Activated T-cell treated with anti-CD3 and anti-CD28 coated beads for 24 hours (primary cell): ENCODE measurements at places on chromosomes 16 and 17.

DNA sequence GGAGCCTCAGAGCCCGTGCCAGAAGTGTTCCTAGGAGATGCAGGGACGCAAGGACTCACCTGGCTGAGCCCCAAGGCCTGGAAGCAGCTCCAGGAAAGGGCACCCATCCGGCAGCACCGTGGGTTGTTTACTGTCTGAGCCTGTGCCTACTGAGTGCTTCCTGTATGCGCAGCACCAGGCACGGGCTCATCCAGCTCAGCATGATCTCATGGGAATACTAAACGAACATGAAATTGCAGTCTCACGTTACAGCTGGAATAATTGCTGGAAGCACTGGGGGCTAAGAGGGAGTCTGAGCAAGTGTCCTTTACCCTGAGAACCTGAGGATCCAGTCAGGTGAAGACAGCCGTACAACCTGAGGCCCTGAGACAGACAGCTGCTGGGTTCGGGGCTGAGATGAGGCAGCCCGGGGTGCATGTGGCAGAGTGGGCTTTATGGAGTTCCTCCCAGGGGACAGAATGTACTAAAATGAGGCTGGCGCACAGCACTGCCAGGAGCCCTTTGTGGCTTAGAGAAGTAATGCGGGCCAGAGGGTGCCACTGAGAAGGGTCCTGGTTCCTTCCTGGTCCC is 5.4 kb downstream of the CTRL start:
- DNase-seq, result no peak

- no peak for DNase-seq
Observed at GRCh38 chr16:66881014-66881417, 701 bp downstream of the PDP2 start.

DNA sequence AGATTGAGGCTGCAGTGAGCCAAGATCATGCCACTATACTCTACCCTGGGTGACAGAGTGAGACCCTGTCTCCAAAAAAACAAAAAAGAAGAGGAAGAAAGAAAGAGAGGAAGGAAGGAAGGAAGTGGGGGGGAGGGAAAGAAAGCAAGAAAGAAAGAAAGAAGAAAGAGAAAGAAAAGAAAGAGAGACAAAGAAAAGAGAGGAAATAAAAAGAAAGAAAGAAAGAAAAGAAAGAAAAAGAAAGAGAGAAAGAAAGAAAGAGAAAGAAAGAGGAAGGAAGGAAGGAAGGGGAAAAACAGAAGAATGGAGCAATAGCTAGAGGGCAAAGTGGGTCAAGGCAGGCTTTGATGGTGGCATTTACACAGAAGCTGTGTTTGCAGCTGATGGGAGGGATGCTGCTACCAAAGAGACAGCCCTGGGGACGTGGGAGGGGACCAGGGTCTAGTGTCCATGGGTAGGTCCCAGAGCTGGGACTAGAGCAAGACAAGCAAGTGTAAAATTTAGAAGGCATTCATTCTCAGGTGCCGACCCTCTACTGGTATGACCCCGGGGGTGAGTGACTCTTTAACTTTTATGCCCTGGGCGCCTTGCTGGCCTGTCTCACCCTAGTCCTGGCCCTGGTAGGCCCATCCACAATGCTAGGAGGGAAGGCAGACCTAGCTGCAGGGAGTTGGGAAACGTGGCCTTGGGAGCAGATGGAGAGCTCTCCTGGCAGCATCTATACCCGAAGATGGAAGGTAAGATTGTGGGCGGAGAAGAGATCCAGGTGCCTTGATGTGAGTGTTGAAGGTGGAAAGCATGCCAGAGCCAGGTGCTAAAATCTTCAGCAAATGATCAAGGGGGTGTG is 2.0 kb upstream of the CES3 start:
- DNase-seq, result no peak

GRCh38 chr17:1154704-1155103 is 25.1 kb downstream of the ABR start:
- DNase-seq, result no peak

- DNase-seq, result no peak
Observed at GRCh38 chr17:59547131-59547915, 18.1 kb upstream of the DHX40 start.

- DNase-seq, result no peak
Observed at GRCh38 chr16:80543162-80543561, 2.4 kb downstream of the DYNLRB2 start.

- DNase-seq, result no peak
Observed at GRCh38 chr17:77511514-77512061, 370.8 kb downstream of the SEC14L1 start.

DNA sequence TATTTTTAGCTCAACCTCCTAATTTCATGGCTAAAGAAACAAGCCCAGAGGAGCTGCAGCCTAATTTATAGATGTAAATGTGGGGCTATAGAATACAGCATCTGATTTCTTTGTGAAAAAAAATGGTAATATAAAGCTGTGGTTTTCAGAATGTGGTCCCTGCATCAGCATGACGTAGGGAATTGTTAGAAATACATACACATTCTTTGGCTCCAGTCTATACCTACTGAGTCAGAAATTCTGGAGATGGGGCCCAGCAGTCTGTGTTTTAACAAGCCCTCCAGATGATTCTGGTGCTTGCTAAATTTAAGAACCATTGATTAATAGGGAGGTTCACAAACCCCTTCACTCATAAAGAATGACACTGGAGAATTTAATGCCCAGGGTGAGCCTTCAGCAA is 18.1 kb upstream of the MYH8 start:
- no peak for DNase-seq

- DNase-seq, result no peak
Observed at GRCh38 chr17:42041619-42042018, 8.8 kb downstream of the C17orf113 start.

DNA sequence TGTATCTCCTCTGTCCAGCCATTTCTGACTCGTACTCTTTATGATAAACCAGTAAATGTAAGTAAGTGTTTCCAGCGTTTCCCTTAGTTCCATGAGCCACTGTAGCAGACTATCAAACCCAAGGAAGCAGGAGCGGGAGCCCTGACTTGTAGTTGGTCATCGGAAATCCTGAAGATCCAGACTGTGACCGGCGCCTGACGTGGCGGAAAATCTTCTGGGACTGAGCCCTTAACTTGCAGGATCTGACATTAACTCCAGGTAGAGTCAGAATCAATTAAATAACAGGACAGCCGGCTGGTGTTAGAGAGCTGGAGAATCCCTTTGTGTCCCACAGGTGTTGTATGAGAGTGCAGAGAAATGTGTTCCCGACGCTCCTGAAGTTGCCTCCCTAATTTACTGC is 4.0 kb downstream of the GLOD4 start:
- DNase-seq, result no peak

GRCh38 chr17:81502471-81503017 is 10.1 kb downstream of the ACTG1 start:
- no peak for DNase-seq

- no peak for DNase-seq
Observed at GRCh38 chr17:73546770-73547536, 97.3 kb downstream of the SDK2 start.

DNA sequence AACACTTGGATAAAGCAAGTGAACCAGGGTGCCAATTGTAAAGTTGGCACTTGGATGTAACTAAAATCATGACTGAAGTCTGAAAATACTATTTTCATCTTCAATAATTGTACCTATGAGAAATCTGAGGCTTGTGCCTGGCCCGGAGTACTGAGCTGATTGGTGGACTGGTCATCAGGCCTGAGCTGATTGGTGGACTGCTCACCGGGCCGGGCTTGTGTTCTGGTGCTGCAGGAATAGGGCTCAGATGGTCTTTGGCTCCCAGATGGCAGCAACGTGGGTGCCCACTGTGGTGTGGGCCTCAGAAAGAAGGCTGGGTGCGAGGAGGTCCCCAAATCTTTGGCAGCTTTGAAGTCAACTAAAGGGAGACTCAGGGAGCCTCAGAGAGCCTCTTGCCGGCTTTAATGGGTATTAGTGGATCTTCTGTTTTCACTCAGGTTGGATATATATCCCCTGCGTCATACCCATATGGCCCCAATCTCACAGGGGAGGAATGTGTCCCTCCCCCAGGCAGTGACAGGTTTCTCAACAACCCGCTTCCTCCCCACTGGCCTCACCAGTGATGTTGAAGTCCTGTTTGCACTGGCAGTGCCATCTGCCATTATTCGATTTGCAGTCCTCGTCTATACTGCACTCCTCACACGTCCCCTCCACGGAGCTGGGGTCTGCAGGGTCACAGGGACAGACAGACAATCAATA is 4.7 kb downstream of the UMOD start:
- DNase-seq, result no peak

DNA sequence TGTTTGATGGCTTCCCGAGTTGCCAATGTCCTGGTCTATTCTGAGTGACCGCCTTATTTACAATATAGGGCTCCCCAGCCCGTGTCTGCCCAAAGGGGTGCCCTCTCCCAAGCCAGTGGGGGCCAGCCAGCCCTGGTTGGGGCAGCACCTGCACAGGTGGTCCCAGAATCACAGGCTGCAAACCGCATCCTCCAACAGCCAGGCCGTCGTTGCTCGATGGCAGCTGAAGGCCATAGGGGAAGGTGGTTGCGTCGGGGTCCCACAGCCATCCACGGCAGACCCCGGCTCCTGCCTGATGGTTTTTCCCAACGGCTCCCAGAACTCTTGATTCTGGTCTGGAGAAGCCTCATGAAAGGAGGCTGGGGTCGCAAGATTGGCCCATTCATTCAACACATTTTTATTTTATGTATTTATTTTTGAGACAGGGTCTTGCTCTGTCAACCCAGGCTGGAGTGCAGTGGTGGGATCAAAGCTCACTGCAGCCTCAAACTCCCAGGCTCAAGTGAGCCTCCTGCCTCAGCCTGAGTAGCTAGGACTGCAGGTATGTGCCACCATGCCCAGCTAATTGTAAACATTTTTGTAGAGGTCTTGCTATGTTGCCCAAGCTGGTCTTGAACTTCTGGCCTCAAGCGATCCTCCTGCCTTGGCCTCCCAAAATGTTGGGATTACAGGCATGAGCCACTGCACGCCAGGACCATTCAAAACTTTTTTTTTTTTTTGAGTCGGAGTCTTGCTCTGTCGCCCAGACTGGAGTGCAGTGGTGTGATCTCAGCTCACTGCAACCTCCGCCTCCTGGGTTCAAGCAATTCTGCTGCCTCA is 79.0 kb upstream of the TOB1 start:
- no peak for DNase-seq

GRCh38 chr16:86320237-86320595 is 190.1 kb upstream of the FOXF1 start:
- no peak for DNase-seq

GRCh38 chr16:555528-556473 is 4.4 kb upstream of the PRR35 start:
- DNase-seq, result no peak

GRCh38 chr16:48052731-48053417 is 102.9 kb downstream of the ABCC12 start:
- DNase-seq, result no peak

DNA sequence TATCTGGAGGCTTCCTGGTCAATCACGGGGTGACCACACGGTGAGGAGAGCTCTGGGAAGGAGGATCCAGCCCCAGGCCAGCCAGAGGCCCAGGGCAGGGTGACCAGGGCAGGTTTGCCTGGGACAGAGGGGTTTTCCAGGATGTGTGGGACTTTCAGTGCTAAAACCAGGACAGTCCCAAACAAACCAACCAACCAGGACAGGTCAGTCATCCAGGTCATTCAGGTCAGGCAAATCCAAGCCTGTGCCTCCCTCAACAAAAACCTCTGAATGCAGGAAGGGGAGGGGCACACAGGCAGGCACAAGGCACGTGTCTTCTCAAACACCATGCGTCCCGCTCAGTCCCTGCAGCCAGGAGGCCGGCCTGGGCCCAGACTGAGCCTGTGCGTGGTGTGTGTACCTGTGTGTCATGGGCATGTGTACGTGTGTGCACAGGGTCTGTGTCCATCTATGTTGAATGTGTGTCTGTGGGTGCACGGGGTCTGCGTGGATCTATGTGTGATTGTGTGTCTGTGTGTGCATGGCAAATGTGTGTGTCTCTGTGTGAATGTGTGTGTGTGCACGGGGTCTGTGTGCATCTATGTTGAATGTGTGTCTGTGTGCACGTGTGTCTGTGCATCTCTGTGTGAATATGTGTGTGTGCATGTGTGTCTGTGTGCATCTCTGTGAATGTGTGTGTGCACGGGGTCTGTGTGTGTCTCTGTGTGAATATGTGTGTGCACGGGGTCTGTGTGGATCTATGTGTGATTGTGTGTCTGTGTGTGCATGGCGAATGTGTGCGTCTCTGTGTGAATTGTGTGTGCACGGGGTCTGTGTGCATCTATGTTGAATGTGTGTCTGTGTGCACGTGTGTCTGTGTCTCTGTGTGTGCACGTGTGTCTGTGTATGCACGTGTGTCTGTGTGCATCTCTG is 78.9 kb downstream of the RTN4RL1 start:
- DNase-seq, result no peak

DNA sequence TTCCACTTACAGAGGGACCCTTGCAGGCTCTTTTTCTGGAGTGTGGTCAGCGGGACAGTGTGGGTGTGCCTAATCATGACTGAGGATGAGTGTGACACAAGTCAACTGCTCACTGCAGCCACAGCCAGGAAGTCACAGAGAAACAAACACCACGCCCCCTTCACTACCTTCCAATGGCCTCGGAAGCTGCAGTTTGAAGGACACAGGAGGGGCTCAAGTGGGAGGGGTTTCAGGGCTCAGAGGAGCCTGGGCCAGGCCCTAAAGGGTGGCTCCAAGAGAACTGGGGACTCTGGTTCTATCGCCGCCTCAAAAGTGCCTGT is 116.2 kb upstream of the SDK2 start:
- DNase-seq, result no peak

GRCh38 chr16:26680671-26681070 is 386.1 kb upstream of the C16orf82 start:
- DNase-seq, result no peak

GRCh38 chr17:44829523-44830358 is at the start of gene GJC1:
Gene GJC1, minus strand, starts transcription at chr17:44830287. Its CDS starts 24,470 bp downstream, at chr17:44805817.
- peak; percentile 2 for DNase-seq

DNA sequence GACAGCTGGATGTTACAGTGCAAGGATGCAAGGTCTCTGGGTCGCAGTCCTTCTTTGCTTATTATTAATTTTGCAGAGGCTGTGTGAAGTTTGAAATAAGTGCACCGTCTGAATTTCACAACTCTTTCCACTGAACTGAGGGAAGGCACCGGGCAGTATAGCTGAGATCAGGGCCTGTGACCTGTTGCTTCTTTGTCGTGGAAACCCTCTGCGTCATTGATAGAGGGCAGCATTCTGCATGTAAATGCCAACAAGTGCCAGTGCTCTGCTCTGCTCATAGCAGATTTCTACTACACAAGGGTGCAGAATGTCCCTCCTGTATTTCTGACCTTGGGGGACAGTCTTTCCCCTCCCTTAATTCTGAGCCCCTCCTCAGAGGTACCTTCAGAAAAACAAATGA is 26.0 kb downstream of the CD300LF start:
- no peak for DNase-seq
